HFFc6 (cell line): ENCODE measurements at places on chromosomes 7 and 10. TPM values are rescaled to one million over a fixed set of nuclear protein-coding genes. Genes with fewer than 3 reads are reported as not detected.

SDK1 gene
- not detected in 2 replicates for total RNA-seq

DNA sequence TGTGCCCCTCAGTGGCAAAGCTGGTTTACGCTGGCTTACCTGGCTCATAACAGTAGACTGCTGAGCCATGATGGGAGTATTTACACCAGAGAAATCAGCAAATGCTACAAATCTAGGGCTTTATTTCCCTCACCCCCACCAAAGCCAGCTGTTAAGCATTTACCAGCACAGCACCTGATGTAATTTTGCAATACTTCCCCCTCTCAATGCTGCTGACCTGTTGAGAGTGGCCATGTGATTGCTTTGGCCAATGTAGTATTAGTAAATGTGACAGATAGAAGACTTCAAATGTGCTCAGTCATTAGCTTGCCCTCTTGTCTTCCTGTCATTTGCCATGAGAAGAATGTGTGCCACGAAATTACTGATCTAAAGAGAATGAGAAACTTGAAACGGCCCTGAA is 46.6 kb downstream of the HERPUD2 start:
- H3K4me1 ChIP-seq, result peaks cover 7% of the 10 kb centered on the region; the same call in 1 of the 2 replicates
- peaks cover 24% of the 10 kb centered on the region for H3K36me3 ChIP-seq
- no peak overlapping the region for H3K27ac ChIP-seq
- no peak for DNase-seq
- no peak overlapping the region for H3K4me3 ChIP-seq
- H3K27me3 ChIP-seq, result no peaks in the 10 kb centered on the region; the same call in 1 of the 2 replicates

- H3K4me3 ChIP-seq, result no peak overlapping the region
- no peak for DNase-seq
- H3K4me1 ChIP-seq, result 0 out of 2 replicates have a peak, but pooled peaks cover 6% of the 10 kb centered on the region
- no peak overlapping the region for H3K27ac ChIP-seq
- no peaks in the 10 kb centered on the region for H3K27me3 ChIP-seq
Measured at GRCh38 chr10:74677951-74678350, 148.4 kb upstream of the KAT6B start.

- H3K4me3 ChIP-seq, result peak overlapping the region; percentile 62
- peaks cover 15% of the 10 kb centered on the region for H3K27me3 ChIP-seq
- H3K27ac ChIP-seq, result peak overlapping the region; percentile 86
- DNase-seq, result no peak
Measured at GRCh38 chr7:44801890-44802289, 5.4 kb downstream of the PPIA start.

DNA sequence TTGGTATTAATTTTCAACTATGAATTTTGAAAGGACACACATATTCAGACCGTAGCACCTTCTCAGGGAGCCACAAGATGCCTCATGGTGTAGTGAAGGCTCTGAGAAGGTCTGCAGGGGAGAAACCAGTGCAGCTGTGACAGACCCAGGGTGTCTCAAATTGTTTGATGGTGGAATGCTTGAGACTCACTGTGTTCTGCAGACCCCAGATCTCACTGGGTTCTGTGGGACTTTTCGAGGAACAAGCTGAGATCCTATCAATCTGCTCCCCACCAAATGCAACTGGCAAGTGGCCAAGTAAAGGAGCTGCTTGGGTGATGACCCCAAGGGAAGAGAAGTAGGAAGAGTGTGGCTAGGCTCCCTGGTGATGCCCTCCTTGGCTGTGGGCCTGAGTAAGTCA is 130.5 kb upstream of the UNC5B start:
- H3K27ac ChIP-seq, result no peak overlapping the region
- no peaks in the 10 kb centered on the region for H3K4me1 ChIP-seq
- H3K27me3 ChIP-seq, result peaks cover 38% of the 10 kb centered on the region
- DNase-seq, result no peak
- H3K4me3 ChIP-seq, result no peak overlapping the region
- H3K36me3 ChIP-seq, result no peaks in the 10 kb centered on the region

DNA sequence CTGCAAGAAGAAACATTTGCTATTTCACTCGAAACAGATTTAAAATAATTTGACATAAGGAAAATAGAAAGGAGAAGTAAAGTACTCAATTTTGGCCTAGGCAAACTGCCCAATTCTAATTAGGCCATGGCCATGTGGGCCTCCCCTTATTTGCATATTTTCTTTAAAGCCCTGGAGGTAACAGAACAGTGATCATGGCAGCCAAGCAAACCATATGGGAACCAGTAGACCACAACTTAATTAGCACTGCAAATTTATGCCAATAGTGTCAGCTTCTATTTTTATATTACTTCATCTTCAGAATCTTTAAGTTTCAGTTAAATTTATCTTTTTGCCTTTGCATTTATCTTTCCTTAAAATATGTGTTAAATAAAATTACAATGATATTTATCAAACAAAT is 63.3 kb upstream of the THSD7A start:
- no peaks in the 10 kb centered on the region for H3K36me3 ChIP-seq
- H3K4me3 ChIP-seq, result no peak overlapping the region
- H3K27me3 ChIP-seq, result no peaks in the 10 kb centered on the region
- no peak for DNase-seq
- no peaks in the 10 kb centered on the region for H3K4me1 ChIP-seq

GRCh38 chr7:149199234-149199995 is 4.1 kb downstream of the ZNF282 start:
- H3K4me3 ChIP-seq, result peak overlapping the region; percentile 27; the same call in 1 of the 2 replicates
- peak overlapping the region; percentile 79 for H3K27ac ChIP-seq
- DNase-seq, result peak; percentile 14
- peaks cover 62% of the 10 kb centered on the region for H3K36me3 ChIP-seq
- H3K27me3 ChIP-seq, result peaks cover 3% of the 10 kb centered on the region; the same call in 1 of the 2 replicates
- peaks cover 59% of the 10 kb centered on the region for H3K4me1 ChIP-seq

VSTM2A gene
- not detected in 3 replicates for total RNA-seq

PNLIPRP3 gene
- total RNA-seq, result not detected in 3 replicates

TAS2R41 gene
- total RNA-seq, result not detected in 3 replicates

GTF2IRD1 gene
- total RNA-seq, result 23.1 to 27.4 TPM (median 23.5 TPM) in 3 replicates

HSPB1 gene
- total RNA-seq, result 1,107 to 1,211 TPM (median 1,169 TPM) in 3 replicates

DNA sequence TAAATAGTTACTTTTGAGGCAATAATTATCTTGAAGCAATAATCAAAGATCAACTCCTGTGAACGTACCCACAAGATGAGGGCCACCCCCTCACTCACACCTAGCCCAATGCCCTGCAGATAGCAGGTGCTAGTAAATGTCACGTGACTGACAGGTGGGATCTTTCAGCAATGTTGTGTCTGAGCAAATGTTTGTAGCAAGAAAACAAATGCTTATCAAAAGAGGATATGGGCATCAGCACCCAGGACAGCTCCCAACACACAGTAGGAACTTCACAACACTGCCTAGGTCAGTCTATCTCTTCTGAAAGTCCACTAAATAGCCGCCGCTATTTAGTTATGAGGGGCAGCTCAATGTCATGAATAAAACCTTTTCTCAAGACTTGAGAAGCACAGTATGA is 120.8 kb upstream of the PDLIM1 start:
- H3K36me3 ChIP-seq, result no peaks in the 10 kb centered on the region
- peaks cover 22% of the 10 kb centered on the region for H3K27me3 ChIP-seq
- no peaks in the 10 kb centered on the region for H3K4me1 ChIP-seq
- H3K4me3 ChIP-seq, result no peak overlapping the region

DNA sequence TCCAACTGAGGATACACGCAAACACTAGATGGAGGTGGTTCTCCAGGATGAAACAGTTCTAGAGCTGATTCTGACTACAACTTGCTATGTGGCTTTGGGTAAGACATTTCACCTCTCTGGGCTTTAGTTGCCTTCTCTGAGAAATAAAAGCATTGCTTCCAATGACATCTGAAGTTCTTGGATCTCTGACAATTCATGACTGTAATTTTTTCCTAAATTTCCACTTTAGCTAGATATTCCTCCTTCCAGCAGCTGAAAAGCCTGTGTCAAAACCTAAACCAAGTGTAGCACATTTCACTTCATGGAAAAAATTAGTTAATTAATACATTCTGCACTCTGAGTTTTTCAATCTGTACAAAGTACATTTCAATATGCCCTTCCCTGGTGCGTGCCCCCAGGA is 50.0 kb upstream of the ANK3 start:
- H3K27ac ChIP-seq, result no peak overlapping the region
- DNase-seq, result no peak
- H3K4me3 ChIP-seq, result no peak overlapping the region
- H3K4me1 ChIP-seq, result no peaks in the 10 kb centered on the region

- H3K4me3 ChIP-seq, result no peak overlapping the region
- no peak overlapping the region for H3K27ac ChIP-seq
- no peak for DNase-seq
- no peaks in the 10 kb centered on the region for H3K4me1 ChIP-seq
- H3K36me3 ChIP-seq, result no peaks in the 10 kb centered on the region
- H3K27me3 ChIP-seq, result no peaks in the 10 kb centered on the region; the same call in 1 of the 2 replicates
Measured at GRCh38 chr7:91435381-91436059, 171.3 kb downstream of the FZD1 start.

GRCh38 chr10:62653254-62653653 is 151.3 kb upstream of the ADO start:
- no peak for DNase-seq
- H3K36me3 ChIP-seq, result no peaks in the 10 kb centered on the region
- H3K27ac ChIP-seq, result no peak overlapping the region

- H3K4me3 ChIP-seq, result no peak overlapping the region
- DNase-seq, result no peak
- H3K27ac ChIP-seq, result no peak overlapping the region
- peaks cover 12% of the 10 kb centered on the region for H3K4me1 ChIP-seq
Measured at GRCh38 chr10:21490711-21491105, 34.8 kb downstream of the SKIDA1 start.

- no peaks in the 10 kb centered on the region for H3K36me3 ChIP-seq
- no peak overlapping the region for H3K27ac ChIP-seq
- no peak for DNase-seq
- peaks cover 4% of the 10 kb centered on the region for H3K27me3 ChIP-seq
- H3K4me1 ChIP-seq, result peaks cover 4% of the 10 kb centered on the region
Measured at GRCh38 chr10:132487241-132488135, 50.1 kb upstream of the INPP5A start.

GRCh38 chr10:96138102-96138501 is 8.0 kb downstream of the ZNF518A start:
- DNase-seq, result no peak
- peaks cover 21% of the 10 kb centered on the region for H3K36me3 ChIP-seq
- no peak overlapping the region for H3K4me3 ChIP-seq
- no peaks in the 10 kb centered on the region; the same call in 1 of the 2 replicates for H3K27me3 ChIP-seq

DNA sequence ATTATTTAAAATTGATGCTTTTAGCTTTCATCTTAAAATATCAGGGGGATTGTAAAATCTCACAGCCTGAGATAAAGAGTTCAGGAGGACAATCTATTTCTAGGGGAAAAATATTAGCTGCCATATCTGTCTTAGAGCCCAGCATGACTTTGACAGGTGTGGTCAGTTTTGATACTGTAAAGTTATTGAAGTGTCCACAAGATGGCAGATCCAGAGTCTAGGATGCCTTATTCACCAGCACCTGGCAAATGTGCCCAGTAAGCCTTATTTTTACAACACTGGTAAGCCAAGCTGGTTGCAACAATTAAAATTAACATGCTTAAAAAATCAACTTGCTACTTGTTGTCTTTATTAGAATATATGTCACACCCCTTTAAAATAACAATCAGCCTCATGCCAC is 579.3 kb downstream of the SH2D4B start:
- H3K36me3 ChIP-seq, result no peaks in the 10 kb centered on the region
- DNase-seq, result no peak
- H3K27ac ChIP-seq, result no peak overlapping the region
- H3K4me1 ChIP-seq, result no peaks in the 10 kb centered on the region
- H3K27me3 ChIP-seq, result no peaks in the 10 kb centered on the region
- H3K4me3 ChIP-seq, result no peak overlapping the region

ZMIZ1 gene
- total RNA-seq, result 37.8 to 58.3 TPM (median 38.7 TPM) in 3 replicates

CNNM1 gene
- total RNA-seq, result 3.4 to 5.1 TPM (median 5.0 TPM) in 3 replicates

DNA sequence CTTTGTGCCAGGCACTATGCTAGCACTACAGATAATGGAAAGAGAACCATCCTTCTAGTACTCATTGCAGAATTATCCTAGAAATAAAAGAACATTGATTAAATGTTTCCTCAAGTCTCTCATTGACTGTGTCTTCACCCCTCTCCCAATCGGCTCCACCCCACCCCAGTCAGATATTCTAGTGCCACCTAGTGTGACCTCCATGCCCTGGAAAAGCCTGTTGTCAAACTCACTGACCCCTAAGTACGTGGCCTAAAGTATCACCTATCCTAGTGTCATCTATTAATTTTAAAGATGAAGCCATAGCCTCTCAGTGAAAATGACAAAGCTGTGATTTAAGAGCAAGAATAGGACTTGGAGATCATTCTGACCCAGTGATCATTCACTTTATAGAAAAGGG is 26.3 kb downstream of the LGI1 start:
- no peak for DNase-seq
- no peaks in the 10 kb centered on the region for H3K4me1 ChIP-seq
- no peak overlapping the region for H3K27ac ChIP-seq
- no peak overlapping the region for H3K4me3 ChIP-seq
- no peaks in the 10 kb centered on the region for H3K36me3 ChIP-seq

- peaks cover 25% of the 10 kb centered on the region for H3K4me1 ChIP-seq
- no peaks in the 10 kb centered on the region for H3K27me3 ChIP-seq
- H3K36me3 ChIP-seq, result no peaks in the 10 kb centered on the region
- no peak overlapping the region for H3K27ac ChIP-seq
- no peak for DNase-seq
Measured at GRCh38 chr10:88291289-88292184, 291.6 kb downstream of the RNLS start.

GRCh38 chr10:96555330-96555729 is 31.5 kb downstream of the TM9SF3 start:
- H3K4me1 ChIP-seq, result peaks cover 2% of the 10 kb centered on the region
- no peak overlapping the region for H3K4me3 ChIP-seq
- peaks cover 25% of the 10 kb centered on the region for H3K36me3 ChIP-seq
- H3K27ac ChIP-seq, result no peak overlapping the region
- H3K27me3 ChIP-seq, result no peaks in the 10 kb centered on the region

GRCh38 chr7:20450536-20450935 is 119.8 kb downstream of the ITGB8 start:
- peaks cover 2% of the 10 kb centered on the region; the same call in 1 of the 2 replicates for H3K27me3 ChIP-seq
- no peaks in the 10 kb centered on the region for H3K4me1 ChIP-seq
- H3K27ac ChIP-seq, result no peak overlapping the region
- no peak overlapping the region for H3K4me3 ChIP-seq
- DNase-seq, result no peak

PHTF2 gene
- total RNA-seq, result 56.2 to 67.1 TPM (median 65.3 TPM) in 3 replicates

DNA sequence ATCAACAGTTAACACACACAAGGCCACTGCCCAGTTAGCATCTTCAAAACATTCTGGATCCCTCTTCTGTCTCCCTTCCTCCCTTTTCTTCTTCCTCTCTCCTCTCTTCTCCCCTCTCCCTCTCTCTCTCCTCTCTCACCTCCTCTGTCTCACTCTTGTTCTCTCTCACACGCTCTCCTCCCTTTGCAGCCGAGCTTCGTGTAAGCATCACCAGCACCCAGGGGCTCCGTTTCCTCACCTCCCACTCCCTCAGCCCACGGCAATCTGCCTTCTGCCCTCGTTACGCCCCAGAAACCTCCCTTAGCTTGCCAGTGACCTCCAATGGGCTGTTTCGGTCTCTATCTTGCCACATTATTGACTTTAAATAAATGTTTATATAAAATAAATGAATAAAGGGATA is 147.4 kb downstream of the TEX36 start:
- H3K27ac ChIP-seq, result no peak overlapping the region
- H3K4me3 ChIP-seq, result no peak overlapping the region

DNA sequence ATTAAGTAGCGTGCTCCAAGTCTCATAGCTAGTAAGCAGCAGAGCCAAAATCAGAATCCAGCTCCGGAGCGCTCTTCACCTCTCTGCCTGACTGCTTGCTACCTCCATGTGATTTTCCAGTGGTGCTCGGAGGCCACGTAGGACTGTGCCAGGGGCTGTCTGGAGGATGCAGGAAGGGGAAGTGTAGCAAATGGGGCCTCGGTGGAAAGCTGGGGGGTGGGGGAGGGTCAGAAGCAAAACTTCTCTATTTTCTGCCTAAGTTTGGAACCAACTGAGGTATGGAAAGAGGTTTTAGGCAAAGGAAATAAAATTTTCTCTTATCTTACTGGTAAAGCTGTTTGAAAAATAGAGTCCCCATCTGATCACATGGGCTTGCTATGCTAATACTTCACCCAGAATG is 108.7 kb downstream of the TBXAS1 start:
- H3K4me1 ChIP-seq, result no peaks in the 10 kb centered on the region
- H3K4me3 ChIP-seq, result no peak overlapping the region
- no peak for DNase-seq
- H3K36me3 ChIP-seq, result no peaks in the 10 kb centered on the region
- H3K27me3 ChIP-seq, result peaks cover 51% of the 10 kb centered on the region

C10orf67 gene
- total RNA-seq, result 0.10 to 0.41 TPM (median 0.33 TPM) in 3 replicates
